ENCODE measurements at places on chromosomes 12 and 14. TPM values are rescaled to one million over a fixed set of nuclear protein-coding genes. Genes with fewer than 3 reads are reported as not detected.

DNA sequence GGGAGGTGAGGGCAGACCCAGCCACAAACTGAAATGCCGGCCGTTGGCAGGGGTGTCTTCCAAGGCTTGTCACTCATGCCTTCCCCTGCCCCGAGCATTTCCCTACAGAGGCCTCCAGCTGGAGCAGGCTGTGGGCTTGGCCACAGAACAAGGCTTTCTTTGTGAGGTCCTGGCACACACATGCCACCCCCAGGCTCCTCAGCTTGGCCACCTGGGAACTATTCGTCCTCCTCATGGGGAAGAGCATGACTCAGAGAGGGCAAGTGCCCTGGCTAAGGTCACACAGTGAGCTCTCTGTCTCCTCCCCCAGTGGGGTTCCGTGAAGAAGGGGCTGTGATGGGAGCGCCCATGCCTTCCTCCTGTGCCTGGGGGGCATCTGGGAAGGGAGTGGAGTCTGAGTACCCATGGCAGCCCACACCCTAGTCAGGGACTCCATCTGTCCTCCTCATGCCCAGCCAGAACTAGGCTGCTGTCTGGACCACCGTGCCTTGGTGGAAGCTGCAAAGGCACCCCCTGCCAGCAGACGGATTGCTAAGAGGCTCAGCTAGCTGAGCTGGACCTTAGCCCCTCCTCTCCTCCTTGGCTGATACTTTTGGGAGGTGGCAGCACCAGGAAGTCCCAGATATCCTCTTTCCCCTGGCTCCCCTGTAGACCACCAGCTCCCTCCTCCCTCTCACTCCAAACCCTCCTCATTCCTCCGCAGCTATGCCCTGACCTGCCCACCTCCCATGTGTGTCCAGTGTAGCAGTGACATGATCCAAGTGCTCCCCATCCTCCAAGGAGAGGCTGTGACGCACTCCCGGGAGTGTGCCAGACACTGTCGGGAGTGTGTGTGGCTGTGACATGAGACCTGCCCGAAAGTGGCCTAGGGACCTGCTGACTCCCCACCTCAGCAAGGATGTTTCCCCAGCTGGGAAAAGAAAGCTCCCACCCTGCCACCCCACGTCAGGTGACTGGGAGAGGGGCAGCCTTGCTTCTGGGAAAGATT lies 21.4 kb downstream of the ABCB9 start:
- DNase-seq: no peak

DNA sequence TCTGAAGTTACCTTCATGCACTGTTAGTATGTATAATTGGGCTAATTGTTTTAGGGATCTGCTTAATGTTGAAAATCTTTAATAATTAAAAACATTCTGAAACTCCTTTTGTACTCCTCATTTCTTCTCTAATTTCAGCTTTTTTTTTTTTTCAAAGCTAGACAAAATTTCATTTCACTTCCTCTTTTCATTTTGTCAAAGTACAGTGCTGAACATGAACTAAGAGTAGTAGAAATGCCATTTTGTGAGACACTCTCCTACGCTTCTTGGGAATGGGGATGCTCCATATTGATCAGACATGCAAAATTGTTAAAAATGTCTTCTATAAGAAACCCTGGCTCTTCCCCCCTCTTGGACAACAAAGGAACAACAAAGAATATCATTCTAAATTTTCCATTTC lies 1.7 kb downstream of the ABCD2 start:
- DNase-seq: no peak

GRCh38 chr14:95323917-95324316 lies 4.2 kb upstream of the CLMN start:
- no peak for DNase-seq

Gene CDCA4
- polyA plus RNA-seq: 28.0 TPM

DNA sequence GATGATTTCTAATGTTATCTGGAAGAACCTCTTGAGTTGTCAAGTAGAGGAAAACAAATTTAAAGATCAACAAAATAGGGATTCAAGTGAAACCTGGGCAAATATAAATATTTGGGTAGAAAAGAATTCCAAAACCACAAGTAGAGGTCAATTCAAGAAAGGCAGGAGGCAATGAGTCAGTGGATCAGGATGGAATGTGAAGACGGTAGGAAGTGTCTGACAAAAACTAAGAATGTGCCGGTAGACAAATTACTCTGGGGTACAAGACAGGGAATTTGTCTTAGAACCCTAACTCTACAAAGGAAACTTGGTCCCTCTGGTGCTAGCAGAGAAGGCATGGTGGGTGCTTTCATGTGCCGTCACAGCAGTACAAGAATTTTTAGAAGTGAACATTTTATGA lies 13.6 kb downstream of the ABCD2 start:
- DNase-seq: peak; percentile 14

DNA sequence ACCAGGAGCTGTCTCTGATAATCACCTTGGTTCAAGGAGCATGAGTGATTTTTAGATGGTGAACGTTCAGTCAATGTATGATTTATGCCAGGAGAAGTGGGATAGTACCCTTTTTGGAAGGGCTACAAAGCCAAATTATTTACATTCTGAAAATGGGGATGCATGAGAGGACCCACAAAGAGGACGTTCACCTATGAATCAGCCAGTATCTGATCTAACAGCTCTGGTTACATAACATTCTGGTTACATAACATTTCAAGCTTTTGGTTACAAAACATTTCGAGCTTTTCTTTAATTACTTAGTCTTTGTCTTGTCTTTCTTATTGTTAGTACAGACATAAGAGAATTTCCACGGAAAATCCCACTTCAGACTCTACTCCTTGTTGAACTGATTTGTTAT lies 68.8 kb downstream of the SLCO1A2 start:
- DNase-seq: no peak

GRCh38 chr12:67722296-67722695 lies 73.8 kb downstream of the DYRK2 start:
- no peak for DNase-seq

Gene PPP1R36
- 0.48 TPM for polyA plus RNA-seq

DNA sequence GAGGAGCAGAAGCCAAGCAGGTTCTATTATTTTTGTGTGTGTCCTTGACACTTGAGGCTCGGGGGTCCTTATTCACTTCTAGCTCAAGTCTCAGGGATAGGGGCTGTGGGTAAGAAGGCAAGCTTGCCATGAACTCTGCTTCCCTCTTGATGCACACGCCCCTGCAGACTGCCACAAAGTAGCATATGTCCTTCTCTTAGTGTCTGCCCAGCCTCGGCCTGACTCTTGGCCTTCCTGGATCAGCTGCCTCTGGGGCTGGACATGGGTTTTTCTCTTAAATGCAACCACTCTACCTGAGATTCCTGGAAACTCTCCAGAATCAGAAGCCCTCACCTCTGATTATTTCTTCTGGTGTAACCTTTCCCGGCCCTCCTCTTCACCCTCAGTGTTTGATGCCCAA lies 28.2 kb upstream of the PEX5 start:
- DNase-seq: no peak

Gene RNASE3
- polyA plus RNA-seq: not detected

- DNase-seq: no peak
These were observed 46.7 kb downstream of the TESC start for GRCh38 chr12:117052386-117053049.

Gene CFL2
- 116 TPM for polyA plus RNA-seq

Gene KRT77
- polyA plus RNA-seq: not detected

DNA sequence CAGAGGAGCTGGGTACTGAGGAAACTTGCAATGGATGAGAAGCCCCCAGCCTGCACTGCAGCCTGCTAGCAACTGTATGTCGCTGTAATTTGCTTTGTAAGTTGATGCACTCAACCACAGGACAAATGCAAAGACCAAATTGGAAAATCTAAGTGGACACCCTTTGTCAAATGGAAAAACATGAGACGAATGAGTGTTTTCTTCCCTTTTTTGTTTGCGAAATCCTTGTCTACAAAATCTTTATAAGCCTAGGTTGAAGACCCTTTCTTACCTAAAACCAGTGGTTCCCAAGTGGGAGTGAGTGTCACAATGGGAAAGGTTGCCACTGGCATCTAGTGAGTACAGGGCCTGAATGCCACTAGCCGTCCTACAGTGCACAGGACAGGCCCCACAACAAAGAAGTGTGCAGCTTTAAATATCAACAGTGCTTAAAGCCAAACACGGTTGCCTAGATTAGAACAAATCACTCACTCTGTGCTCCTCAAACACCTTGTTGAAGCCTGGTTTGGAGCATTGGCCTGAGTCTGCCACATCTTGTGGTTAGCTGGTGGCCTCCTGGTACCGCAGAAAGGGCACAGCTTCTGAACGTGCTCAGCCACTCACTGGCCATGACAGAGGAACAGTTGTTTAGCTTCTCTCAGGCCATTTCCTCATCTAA lies 7.6 kb upstream of the VASH1 start:
- no peak for DNase-seq

Gene OTX2
- not detected for polyA plus RNA-seq

Gene KRT78
- not detected for polyA plus RNA-seq

Measured in A549 (cell line).